ENCODE measurements at places on chromosomes 2 and 18.

DNA sequence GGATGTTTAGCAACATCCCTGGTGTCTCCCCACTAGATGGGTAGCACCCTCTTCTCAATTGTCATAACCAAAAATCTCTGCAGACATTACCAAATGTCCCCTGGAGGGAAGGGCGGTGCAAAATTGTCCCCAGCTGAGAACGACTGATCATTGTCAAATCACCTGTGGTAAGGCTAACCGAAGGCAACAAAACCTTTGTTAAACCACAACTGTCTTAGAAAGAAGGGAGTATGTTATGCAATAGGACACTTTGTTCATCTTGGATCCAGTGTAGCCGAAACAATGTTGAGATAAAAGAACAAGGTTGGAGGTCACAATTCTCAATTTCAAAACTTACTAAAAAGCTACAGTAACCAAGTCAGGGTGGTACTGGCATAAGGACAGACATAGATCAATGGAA lies 50.3 kb upstream of the ST3GAL5 start:
- no peak for DNase-seq

DNA sequence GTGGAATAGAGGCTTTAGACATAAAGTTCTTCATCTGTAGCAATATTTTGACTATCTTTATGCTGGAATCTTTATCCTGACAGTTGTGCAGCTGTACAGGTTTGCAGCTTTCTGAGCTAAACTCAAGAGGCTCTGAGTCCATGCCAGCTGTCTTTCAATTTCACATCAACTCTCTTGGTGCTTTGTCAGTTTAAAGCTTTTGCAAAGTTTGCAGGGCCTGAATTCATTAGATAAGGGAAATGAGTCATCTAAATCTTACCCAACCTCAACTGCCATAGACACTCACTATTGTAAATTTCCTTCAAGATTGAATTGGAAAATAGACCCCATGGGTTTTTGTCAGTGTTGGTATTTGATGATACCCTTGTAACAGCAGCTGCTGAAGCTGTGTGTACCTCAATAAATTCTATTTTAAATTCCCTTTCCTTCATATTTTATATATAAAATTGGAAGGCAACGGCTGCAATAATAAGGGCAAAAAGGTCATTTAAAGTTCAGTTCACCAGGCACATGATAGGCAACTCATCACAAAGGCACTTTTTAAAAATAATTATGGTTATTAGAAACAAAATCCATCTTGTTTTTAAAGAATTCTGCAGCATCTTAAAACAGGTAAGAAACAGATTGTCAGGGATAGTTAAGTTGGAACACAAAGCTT lies 169.9 kb upstream of the SLC39A10 start:
- DNase-seq: no peak

GRCh38 chr2:230762317-230762896 lies 49.8 kb downstream of the CAB39 start:
- DNase-seq: no peak

- DNase-seq: no peak
Measured at GRCh38 chr2:240512109-240512485, 45.7 kb downstream of the ANKMY1 start.

- no peak for DNase-seq
Measured at GRCh38 chr2:54589340-54590215, 133.5 kb downstream of the SPTBN1 start.

DNA sequence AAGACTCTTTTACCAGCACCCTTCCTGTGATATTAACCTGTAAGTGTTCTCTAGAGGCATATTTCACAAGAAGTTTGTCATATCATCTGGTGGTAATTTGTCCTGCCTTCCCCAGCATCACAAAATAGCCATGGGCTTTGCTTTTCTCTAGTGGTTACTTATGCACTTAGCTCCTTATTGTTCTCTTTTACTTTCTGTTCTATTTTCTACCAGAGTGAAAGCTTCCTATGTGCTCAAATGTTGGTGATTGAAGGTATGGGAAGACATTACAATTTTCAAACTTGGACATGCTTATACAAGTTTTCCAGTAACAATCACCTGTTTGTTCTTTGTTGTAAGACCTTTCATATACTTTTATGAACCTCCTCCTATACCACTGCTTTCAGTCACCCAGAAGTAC lies 87.0 kb upstream of the KCNH7 start:
- DNase-seq: no peak

GRCh38 chr2:221134718-221135117 lies 437.4 kb downstream of the EPHA4 start:
- no peak for DNase-seq

- peak; percentile 74 for DNase-seq
Measured at GRCh38 chr2:238596571-238597551, 170.1 kb downstream of the ASB1 start.

DNA sequence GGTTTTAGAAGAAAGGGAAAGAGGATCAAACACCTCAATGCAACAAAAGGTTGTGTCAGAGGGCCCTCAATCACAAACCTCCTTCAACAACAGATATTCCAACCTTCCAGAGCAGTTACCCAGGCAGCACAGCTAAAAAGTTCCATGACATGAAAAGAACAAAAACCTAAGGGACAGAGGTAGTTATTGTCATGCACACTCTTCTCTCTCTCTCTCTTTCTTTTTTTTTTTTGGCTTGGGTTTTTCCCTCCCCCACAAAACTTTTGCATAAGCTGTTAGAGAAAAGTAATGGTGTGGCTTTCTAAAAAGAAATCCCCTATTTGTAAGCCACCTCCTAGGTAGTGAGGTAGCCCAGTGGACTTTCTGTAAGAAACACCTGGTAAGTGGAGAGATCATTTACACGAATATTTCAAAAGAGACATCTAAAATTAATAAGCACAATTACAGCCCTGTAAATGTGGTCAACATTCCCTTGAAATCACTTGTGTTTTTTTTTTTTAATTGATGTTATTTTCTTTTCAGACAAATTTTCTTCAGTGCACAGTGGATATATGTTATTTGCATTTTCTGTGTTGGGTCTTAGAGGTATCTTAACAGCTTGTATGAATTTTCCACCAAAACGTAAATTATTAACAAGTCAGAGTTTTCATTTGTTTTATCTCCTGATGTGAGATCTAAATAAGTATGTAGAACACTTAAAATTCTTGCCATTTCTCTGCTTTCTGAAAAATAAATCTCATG lies 48.4 kb downstream of the ZEB2 start:
- DNase-seq: no peak

DNA sequence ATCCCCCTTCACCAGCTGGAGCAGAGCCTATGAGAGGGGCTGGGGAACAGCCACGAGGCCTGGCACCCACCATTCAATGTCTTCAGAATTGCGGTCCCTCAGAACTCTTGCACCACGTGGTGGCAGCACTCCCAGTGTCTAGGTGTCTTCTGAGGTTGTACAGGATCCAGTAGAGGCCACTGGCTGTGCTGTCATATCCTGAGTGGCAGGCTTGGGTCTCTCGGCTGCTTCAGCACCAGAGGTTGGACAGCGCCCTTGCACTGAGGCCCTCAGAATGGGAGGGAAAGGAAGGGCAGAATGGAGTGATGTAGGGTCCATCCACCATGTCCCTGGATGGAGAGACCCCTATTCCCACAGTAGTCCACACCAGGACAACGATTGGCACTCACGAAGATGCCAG lies 112.0 kb upstream of the TEKT4 start:
- no peak for DNase-seq

- no peak for DNase-seq
Measured at GRCh38 chr18:34720220-34720619, 10.1 kb downstream of the DTNA start.

DNA sequence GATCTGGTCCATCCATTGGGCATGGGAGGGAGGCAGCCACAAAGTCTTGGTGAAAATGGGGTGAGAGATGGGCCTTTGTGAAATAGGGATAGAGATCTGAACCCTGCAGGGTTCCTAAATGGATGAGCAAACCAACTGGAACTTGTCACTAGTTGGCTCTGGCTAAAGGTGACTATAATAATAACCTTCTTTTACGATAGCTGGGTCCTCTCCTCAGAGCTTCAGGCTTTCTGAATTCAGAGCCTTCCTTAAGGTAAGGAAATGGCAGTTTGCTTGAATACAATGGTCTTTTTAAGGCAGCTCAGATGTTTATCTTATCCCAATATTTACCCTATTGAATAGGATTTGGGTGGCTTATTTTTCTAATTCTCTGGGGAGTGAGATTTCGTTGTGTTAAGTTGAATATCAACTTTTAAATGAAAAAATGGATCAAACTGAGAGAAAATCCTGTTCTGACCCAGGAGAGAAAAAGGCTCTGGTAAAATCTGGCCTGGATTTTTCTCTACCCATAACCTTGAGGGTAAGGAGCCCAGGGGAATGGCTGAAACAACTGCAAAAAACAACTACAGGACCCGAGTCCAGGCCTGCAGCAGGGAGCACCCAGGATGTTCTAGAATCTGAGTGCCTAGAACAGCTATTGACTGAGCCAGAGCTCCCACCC lies 61.1 kb upstream of the CXCR4 start:
- DNase-seq: no peak

GRCh38 chr18:13317801-13318200 lies 99.2 kb downstream of the LDLRAD4 start:
- DNase-seq: no peak

GRCh38 chr2:215966274-215966673 lies 47.1 kb downstream of the MREG start:
- no peak for DNase-seq

DNA sequence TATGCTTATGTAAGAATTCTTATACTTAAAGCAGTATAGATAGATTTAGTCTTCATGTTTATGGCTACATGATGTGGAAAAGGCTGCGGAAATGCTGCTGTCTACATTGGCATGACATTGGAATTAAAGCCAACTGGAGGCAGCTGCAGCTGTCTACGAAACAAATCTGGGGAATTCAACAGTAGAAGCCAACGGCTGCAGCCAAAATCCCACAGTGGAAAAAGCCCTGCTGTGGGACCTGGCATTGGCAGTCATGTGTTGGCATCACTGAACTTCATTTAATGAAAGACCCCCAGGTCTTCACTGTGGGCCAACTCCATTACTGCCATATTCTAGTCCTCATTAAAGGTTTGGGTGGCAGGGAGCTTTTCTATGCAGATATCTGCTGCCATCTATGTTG lies 223.6 kb downstream of the SLC8A1 start:
- peak; percentile 35 for DNase-seq

DNA sequence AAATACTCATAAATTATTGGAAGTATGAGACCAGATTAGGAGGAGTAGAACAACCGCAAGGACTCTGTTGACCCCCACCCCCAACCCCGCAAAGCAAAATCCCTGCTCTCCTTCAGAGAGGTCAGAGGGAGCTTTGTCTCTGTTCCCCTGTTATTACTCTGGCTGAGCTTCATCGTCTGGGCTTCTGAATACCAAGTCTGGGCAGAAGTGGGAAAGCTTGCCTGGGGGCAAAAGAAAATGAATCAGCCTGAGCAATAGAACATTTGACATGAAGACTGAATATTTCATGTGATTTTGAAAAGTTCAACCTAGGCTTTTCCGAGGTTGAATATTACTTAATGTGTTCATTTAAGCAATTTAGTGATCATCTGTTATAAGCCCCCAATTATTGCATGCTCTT lies 114.6 kb upstream of the ARHGAP28 start:
- DNase-seq: no peak

DNA sequence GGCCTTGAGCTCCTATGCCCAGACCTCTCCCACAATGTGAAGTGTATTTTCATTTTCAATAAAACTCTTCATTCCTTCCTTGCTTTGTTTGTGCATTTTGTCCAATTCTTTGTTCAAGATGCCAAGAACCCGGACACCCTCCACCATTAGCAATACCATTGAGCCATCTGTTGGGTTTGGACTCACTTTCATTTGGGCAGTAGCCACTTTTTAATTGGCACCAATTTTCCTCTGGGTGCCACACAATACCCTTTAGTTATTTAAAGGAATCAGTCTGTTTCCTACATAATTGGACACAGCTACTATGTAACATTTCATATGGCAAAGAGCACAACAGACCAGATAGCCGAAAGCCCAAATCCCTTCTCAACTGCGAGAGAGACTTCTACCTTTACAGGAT lies 22.5 kb upstream of the SLC35G4 start:
- no peak for DNase-seq

DNA sequence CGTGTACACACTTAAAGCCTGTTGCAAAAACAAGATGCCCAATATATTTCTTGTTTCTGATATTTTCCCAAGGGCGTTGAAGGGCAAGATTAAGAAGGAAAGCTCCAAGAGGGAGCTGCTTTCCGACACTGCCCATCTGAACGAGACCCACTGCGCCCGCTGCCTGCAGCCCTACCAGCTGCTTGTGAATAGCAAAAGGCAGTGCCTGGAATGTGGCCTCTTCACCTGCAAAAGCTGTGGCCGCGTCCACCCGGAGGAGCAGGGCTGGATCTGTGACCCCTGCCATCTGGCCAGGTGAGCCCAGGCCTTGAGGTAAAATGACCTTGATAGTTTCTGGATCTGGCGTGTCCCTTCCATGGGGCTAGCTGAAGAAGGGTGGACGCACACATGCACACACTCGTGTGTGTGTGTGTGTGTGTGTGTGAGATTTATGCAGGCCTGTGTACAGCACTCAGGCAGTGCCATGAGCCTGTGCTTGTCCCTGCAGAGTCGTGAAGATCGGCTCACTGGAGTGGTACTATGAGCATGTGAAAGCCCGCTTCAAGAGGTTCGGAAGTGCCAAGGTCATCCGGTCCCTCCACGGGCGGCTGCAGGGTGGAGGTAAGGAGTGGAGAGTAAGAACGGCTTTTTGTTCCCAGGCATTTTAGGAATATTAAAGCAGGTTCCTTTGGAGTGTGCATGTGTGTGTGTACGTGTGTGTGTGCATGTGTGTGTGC lies 23.6 kb downstream of the MLPH start:
- DNase-seq: peak; percentile 51

GRCh38 chr2:212426637-212427412 lies 111.8 kb downstream of the ERBB4 start:
- DNase-seq: no peak

- DNase-seq: no peak
Measured at GRCh38 chr2:42036413-42036812, 11.4 kb upstream of the PKDCC start.

All from left ventricle myocardium superior (tissue), 1 donor.